Stimulated activated CD4-positive, alpha-beta T cell treated with anti-CD3 and anti-CD28 coated beads, Interleukin-4, amount 100 ng/mL, for 4 hours (primary cell): ENCODE measurements at places on chromosomes 3 and 15.

DNA sequence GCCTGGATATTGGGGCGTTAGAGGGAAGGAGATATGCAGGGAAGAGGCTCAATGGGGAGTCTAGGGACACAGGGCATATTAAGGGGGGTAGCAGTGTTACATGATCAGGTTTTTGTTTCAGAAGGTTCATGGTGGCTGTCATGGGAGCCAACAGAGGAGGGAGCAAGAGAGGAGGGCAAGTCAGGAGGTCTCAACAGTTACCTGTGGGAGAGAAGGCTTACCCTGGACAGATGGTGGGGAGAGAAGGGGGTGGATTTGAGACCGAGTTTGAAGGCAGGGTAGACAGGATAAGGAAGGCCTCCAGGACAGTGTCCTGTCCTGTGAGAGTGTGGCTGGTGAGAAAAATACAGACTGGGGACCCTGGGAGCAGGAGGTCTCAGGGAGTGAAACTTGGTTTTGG lies 3.8 kb upstream of the WNT7A start:
- DNase-seq, result no peak

GRCh38 chr3:113212150-113212843 lies 940 bp downstream of the BOC start:
- no peak for DNase-seq

DNA sequence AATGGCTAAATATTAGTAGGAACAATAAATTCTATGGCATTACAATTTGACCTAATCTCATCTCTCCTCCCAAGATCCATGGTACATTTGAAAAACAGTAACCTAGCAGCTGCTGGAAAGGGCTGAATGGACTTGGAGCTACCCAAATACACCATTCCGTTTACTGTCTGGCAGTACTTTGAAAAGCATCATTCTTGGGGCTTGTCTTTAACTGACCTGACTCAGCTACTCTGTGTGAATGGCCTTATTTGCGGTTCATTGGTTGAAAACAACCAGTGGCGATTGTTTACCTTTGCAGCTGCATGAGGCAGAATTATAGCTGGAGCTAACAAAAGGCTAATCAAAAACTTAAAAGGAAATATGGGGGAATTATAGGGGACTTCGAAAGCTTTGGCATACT lies 311.2 kb upstream of the MCTP2 start:
- DNase-seq, result no peak

- no peak for DNase-seq
Measured at GRCh38 chr3:81871358-81872155, 110.1 kb upstream of the GBE1 start.

- no peak for DNase-seq
Measured at GRCh38 chr15:45399381-45400212, 21.3 kb upstream of the GATM start.

DNA sequence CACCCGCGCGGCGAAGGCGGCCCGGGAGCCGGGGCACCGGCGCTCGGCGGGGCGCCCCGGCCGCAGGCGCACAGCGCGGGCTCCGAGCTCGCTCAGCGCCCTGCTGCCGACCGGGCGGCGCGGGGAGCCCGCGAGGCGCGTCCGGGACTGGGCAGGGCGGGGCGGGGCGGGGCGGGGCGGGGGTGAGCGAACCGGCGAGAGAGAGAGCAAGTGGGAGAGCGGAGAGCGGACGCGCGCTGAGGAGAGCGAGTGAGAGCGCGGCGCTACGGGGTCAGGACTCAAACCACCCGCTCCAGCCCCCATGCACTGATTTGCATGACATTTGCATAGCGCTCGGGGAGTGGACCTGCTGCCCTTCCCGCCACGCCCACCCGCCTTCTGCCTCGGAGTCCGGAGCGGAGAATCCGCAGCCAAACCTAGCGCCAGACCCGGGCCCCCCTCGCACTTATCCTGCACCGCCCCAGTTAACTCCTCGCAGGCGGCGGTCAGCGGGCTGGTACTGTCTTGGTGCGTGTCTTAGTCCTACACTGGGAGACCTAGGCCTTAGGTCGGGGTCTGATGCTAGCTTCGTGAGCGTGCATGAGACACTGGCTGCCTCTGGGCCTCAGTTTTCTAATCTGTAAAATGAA lies at the start of gene MYLK:
TSS of gene MYLK (minus strand) at position 130 of the 629 bp plus-strand sequence. CDS start 90,491 bp downstream, outside the sequence.
- DNase-seq, result peak; percentile 4

- no peak for DNase-seq
Measured at GRCh38 chr3:94405258-94406035, 342.6 kb downstream of the NSUN3 start.

DNA sequence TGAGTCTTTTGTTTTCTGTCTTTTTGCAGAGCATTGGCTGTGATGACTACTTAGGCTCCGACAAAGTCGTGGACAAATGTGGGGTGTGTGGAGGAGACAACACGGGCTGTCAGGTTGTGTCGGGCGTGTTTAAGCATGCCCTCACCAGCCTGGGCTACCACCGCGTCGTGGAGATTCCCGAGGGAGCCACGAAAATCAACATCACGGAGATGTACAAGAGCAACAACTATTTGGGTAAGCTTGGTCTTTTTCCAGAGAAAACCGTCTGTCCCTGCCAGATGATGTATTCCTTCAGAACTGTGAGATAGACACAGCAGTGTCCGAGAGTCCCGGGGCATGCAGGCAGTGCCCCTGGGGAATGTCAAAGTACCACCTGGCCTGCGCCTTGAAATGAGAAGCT lies 149.9 kb upstream of the NR2E3 start:
- DNase-seq, result no peak

DNA sequence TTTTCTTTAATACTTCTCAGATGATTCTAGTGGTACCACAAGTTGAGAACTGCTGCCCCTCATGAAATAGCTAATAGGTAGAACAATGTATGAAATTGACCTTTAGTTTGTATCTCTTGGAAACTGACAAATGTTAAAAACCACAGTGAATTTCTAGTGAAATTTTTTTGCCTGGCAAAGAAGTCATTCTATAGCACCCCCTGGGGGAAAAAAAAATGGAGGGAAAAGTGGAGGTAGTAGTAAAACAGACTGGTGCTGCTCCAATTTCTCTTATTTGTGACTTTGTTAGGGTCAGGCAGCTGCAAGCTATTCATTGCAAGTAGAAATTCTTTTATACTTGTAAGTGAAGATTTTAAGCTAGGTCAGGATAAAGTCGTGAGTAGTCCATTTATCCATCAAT lies 605.0 kb downstream of the NLGN1 start:
- DNase-seq, result no peak

DNA sequence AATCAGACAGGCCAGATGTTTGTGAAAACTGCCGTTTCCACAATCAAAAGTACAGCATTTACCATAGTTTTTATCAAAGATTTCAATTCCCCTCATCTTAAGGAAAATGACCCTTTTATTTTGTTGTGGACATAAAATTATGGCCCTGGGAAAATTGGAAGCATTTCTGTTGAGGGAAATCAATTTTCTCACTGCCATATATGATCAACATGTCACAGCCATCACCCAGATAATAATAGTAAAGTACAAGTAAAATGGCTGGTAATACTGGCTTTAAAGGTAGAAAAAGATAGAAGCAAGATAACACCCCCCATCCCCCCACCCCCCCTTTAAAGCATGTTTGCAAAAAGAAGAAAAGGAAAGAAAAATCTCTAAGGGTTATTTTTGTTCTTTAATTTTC lies 311.7 kb downstream of the WDR72 start:
- no peak for DNase-seq

DNA sequence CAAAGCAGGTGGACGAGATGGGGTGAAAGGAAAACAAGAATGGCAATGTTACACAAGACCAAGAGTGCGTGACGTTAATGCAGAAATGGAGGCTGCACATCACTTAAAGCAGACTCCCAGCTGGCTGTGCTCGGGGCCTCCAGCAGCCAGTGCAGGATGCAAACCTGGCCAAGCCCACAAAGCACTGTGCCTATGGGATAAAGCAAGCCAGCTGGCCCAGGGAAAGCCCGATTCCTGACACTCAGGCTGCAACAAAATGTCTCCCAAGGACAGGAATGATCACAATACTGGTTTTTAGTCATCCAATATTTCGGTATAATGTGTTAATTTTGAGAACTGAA lies 86.2 kb downstream of the SEC22A start:
- no peak for DNase-seq

DNA sequence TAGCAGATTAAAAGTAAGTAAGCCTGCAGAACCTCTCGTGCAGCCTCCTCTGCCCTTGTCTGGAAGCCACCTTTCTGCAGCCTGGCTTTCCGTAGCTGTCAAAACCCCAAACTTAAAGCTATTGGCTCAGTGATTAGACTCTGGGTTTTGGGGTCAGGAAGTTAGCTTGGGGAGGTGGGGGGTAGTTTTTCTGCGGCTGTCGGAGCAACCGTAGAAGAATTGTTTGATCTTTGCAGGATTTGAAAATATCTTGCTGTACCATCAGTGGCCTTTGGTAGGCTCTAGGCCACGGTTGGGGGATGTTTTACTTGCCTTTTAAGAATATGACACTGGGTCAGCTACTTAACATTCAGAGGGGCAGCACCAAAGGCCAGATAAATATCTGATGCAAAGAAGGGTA lies 88.4 kb upstream of the RASGRP1 start:
- peak; percentile 16 for DNase-seq

DNA sequence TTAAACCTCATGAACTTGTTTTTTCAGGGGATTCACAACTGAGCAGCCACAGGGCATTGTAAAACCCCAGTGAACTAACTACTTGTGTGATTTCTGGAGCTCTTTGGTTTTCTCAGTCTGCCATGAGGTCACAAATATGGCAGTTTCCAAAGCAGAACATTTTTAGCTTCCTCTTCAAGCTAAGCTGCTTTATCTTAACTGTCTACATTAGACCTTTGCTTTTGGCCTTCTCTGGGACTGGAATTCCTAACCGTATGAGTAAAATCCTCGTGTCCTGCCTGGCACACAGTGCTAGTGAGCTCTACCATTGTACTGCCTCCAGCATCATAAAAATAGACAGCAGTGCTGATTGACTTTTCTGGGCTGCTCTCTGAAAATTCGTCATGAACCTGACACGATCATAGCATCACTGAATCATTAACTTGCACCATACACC lies 22.1 kb downstream of the CDIN1 start:
- no peak for DNase-seq

- no peak for DNase-seq
Measured at GRCh38 chr15:91186904-91187656, 87.0 kb downstream of the SV2B start.

- no peak for DNase-seq
Measured at GRCh38 chr15:82304778-82305090, 42.1 kb downstream of the SAXO2 start.

- DNase-seq, result no peak
Measured at GRCh38 chr15:34620814-34621213, 37.4 kb upstream of the GOLGA8B start.

- peak; percentile 12 for DNase-seq
Measured at GRCh38 chr3:188092648-188093047, 61.3 kb upstream of the LPP start.

DNA sequence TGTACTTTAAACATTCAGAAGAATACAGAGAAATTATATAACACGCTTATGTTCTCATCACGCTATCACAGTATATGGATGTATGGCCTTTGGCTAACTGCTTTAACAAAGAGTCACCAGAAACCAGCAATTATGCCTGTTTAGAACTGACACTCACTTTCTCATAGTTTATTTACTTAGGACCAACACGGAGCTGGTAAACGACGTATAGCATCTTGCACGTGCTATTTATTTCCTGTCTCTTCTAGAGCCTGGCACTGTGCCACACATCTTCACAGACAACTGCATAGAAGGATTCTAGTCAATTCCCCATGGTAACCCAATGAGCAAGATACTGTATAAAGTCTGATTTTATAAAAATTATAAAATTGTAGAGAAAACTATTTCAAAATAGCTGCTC lies 43.6 kb downstream of the TBC1D2B start:
- DNase-seq, result no peak

GRCh38 chr3:31529421-31529820 lies 3.3 kb upstream of the STT3B start:
- DNase-seq, result no peak

DNA sequence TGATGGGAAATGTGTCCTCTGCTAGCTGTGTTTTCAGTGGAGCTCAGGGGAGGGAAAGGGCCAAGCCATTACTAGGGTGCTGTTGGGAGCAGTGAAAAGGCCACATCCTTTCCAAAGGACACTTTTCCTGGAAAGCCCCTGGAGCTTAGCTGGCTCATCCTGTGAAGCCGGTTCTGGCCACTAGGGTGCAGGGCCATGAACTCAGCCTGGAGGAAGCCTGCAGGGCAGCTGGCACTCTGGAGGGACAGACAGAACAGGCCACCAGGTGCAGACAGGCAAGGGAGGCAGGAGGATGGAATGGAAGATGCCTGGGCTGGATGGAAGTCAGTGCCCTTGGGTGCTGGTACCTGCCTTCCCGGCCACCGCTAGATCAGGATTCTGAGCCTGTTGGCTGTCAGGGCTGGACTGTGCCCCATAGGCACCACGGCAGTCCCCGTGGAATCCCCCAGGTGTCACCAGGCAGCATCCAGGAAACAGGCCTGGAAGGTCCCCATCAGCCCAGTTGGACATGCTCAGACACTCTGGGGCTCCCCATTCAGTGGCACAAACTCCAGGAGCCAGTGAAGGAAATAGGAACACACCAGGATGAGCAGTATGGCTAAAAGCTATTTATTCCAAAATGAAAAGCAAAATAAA lies 76.2 kb upstream of the C2CD4B start:
- DNase-seq, result no peak

GRCh38 chr15:77475898-77476297 lies 55.2 kb downstream of the HMG20A start:
- DNase-seq, result no peak

- DNase-seq, result no peak
Measured at GRCh38 chr3:59540241-59540640, 490.4 kb upstream of the CFAP20DC start.

- DNase-seq, result no peak
Measured at GRCh38 chr3:131812433-131812832, 222.4 kb downstream of the CPNE4 start.

DNA sequence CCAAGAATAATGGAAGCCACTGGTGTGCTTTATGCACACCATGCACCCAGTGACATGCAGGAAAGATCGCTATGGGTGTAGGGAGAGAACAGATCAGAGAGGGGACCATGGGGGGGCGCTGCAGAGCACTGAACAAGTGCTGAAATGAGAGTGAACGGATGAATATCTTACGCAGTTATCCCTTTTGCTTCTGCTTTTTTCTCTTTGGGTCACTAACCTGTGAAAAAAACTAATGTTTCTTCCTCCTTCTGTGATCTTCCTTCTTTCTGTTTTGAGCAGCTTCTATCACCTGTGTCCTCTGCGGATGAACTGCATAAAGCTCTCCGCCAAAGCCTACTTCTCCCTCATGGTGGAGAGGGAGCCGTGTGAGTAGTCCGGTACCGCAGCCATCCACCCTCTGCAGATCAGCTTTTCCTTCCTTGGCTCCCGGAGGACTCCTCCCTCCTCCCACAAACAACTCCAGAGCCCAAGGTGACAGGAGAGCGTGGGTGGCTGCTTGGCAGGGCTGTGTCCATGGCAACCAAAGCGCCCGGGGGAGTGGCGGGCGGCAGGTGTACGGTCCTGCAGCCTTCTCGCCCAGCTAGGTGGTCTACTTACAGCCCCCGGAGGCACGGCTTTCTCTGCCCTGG lies 106.2 kb downstream of the DGKG start:
- DNase-seq, result no peak

GRCh38 chr15:40357723-40358470 lies at the start of gene DISP2:
Gene DISP2 (plus strand): TSS chr15:40358219. CDS start chr15:40358322, 103 bp downstream.
- DNase-seq, result peak; percentile 81

- DNase-seq, result no peak
Measured at GRCh38 chr15:37103475-37104423, 3.4 kb upstream of the MEIS2 start.
